Stomach (tissue), 19 donors: ENCODE measurements at places on chromosomes 3 and 15. TPM values are rescaled to one million over a fixed set of nuclear protein-coding genes. Genes with fewer than 3 reads are reported as not detected.

DNA sequence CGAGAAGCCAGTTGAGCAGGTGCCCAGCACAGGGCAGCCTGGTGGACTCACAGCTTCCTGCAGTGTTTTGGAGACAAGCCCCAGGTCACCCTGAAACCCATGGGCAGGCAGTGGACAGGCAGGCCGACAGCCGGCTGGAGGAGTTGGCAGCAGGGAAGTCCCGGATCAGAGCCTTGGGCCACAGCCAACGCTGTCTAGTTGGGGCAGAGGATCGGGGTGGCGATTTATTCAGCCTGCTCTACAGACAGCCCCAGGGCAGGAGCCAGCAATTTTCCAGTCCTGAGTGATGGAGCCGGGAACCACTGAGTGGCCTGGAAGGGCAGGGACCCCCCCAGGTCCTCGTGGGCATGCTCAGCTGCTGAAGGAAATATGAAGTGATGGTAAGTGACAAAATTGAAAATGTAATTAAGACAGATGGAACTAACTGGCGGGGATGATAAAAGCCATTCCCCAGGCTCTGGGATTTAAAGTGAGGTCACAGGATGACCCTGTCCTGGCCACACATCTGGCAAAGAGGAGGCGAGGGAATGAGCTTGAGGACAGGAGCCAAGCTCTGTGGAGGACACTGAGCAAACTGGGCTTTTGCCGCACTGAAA lies 34.4 kb upstream of the TBC1D21 start:
- H3K4me1 ChIP-seq = peaks cover 13% of the 10 kb centered on the region
- H3K4me3 ChIP-seq = no peak overlapping the region
- no peak overlapping the region for H3K27ac ChIP-seq
- DNase-seq = peak; percentile 80
- H3K27me3 ChIP-seq = peaks cover 3% of the 10 kb centered on the region

GRCh38 chr3:124764746-124765145 lies 34.5 kb downstream of the UMPS start:
- no peak overlapping the region for H3K27ac ChIP-seq
- no peak overlapping the region for H3K4me3 ChIP-seq
- H3K4me1 ChIP-seq = peaks cover 6% of the 10 kb centered on the region
- peaks cover 14% of the 10 kb centered on the region for H3K36me3 ChIP-seq
- DNase-seq = no peak
- no peaks in the 10 kb centered on the region for H3K27me3 ChIP-seq

DNA sequence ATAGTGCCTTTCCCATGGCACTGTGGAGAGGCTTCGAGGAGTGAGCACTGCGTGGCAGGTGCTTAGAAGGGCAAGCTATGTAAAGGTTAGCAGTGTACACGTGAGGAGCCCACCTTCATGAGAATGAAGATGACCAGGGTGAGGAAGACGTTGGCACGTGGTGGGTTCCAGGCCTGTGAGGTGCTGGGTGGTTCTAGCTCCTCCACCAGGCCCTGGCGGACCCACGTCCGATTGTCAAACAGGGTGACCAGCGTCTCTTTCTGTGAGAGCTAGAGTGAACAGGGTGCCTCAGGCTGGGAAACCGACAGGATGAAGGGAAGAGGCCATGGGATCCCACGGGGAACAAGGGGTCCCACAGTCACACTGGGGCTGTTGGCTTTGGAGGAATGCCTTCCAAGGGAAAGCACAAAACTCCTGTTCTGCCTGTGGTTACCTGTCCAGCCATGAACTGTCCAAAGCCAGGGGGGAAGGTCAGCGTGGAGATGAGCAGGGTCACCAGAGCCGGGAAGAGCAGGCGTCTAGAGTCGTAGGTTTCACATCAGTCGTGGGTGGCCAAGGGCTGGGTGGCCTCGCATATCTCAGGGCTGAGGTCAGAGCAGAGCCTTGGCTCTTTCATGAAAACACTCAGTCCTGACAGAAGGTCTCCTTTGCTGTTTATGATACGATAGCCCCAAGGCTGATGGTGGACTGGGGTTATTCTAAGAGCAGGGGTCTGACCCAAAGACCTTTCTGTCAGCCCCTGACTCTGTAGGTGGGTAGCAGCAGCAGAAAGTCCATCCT lies 6.0 kb downstream of the CLCN2 start:
- no peak overlapping the region for H3K27ac ChIP-seq
- DNase-seq = no peak
- peaks cover 6% of the 10 kb centered on the region for H3K4me1 ChIP-seq

GRCh38 chr3:197309528-197310361 lies 11.3 kb upstream of the DLG1 start:
- no peaks in the 10 kb centered on the region for H3K27me3 ChIP-seq
- H3K4me1 ChIP-seq = peaks cover 36% of the 10 kb centered on the region
- H3K36me3 ChIP-seq = no peaks in the 10 kb centered on the region
- H3K4me3 ChIP-seq = no peak overlapping the region
- DNase-seq = peak; percentile 25
- no peak overlapping the region for H3K27ac ChIP-seq

- peaks cover 3% of the 10 kb centered on the region for H3K4me1 ChIP-seq
- H3K27ac ChIP-seq = no peak overlapping the region
- peaks cover 85% of the 10 kb centered on the region for H3K36me3 ChIP-seq
- no peak overlapping the region for H3K4me3 ChIP-seq
- H3K27me3 ChIP-seq = no peaks in the 10 kb centered on the region
Measured at GRCh38 chr15:78928616-78929093, 16.2 kb downstream of the CTSH start.

DNA sequence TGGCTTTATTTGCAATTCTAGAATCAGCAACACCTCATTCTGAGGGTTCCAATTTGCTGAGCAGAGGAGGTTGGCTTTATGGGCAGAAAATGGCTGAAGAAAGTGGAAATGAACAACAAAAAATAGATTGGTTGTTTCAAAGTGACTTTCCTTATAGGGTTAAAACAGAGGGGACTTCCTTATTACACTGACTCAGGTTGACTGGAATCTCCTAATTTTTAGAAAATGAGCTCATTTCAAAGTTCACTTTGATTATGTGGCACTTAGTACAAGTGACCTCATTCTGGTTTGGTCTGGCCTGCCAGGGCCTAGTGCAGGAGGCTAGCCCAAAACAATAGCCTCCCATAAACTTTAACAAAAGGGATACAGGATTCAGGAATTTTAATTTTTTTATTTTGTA lies 41.4 kb downstream of the NFKBIZ start:
- H3K27me3 ChIP-seq = no peaks in the 10 kb centered on the region
- no peaks in the 10 kb centered on the region for H3K36me3 ChIP-seq
- H3K4me1 ChIP-seq = no peaks in the 10 kb centered on the region
- peak; percentile 23 for DNase-seq

DNA sequence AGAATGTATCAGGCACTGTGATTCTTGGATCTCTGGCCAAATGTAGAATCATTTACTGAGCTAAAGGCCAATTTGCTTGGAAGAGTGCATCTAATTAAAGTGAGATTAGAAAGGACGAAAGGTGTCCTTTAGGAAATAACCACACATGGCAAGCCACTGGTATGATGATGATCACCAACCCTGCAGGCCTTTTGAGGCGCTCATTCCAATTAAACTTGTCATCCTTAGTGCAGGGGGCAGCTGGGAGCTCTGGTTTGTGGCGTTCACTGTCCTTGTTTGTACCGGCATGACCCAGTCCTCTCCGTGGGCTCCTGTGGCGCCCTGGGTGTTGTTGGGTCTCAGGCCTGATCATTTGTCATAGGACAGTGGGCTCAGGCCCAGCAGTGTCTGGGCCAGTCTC lies 11.0 kb downstream of the LIMD1 start:
- no peak for DNase-seq
- peak overlapping the region; percentile 65 for H3K27ac ChIP-seq
- H3K36me3 ChIP-seq = peaks cover 4% of the 10 kb centered on the region
- H3K4me1 ChIP-seq = peaks cover 47% of the 10 kb centered on the region
- H3K27me3 ChIP-seq = no peaks in the 10 kb centered on the region

DNA sequence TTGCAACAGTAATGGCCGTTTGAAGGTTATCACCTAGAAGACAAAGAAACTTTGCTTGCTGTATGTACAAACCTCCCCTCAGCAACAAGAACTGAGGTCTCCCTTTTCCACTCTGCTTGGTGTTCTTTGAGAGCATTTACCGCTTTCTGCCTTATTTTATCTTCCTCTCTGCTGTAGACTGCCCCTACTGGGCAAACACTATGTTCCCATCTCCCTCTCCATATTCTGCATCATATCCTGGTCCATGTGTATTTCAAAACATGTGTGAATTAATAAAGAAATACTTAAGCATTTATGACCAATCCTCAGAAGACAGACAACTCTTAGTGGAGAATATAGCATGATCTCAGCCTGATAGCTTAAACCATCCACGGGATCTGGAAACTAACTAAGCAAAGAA lies 64.4 kb downstream of the ATP13A5 start:
- no peak overlapping the region for H3K4me3 ChIP-seq
- no peaks in the 10 kb centered on the region for H3K4me1 ChIP-seq
- no peaks in the 10 kb centered on the region for H3K36me3 ChIP-seq
- no peak overlapping the region for H3K27ac ChIP-seq
- H3K27me3 ChIP-seq = no peaks in the 10 kb centered on the region

DNA sequence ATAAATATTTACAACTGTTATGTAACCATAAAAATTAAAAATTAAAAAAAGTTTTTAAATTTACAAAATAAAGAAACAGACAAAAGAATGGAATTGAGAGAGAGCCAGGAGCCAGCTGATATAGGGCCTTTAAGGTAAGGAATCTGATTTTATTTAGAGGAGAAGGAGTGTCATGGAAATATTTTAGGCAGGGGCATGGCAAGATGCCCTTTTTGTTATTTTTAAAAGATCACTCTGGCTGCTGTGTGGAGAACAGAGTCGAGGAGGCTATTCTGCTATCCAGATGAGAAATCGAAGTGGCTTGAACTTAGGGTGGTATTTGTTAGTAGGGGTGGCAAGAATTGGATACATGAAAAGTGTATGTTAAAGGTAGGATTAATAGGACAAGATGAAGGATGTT lies 9.1 kb upstream of the ADAMTS9 start:
- H3K36me3 ChIP-seq = no peaks in the 10 kb centered on the region
- H3K4me1 ChIP-seq = no peaks in the 10 kb centered on the region
- DNase-seq = no peak
- H3K27me3 ChIP-seq = no peaks in the 10 kb centered on the region

DNA sequence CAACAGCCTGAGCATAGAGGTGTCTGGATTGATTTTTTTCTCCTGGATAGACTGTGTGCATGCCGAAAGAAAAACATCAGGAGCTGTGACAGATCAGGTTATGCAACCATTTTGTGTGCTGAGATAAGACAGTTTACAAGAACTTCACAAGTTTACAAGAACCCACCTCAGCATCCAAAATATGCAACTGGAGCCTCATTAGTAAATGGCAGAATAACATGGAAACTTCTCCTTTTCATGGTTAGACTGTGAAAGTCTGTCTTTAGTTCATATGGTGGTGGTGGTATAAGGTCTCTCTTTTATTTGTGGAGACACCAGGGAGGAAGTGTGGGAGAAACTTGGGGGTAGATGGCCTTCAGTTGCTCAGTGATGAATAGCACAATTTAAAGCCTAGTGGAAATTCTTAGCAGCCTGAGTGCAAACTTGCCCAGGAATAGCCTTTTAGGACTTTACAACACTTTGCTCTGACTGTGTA lies 3.7 kb upstream of the ZNF609 start:
- peak overlapping the region; percentile 49 for H3K27ac ChIP-seq
- no peak for DNase-seq
- no peaks in the 10 kb centered on the region for H3K27me3 ChIP-seq
- peaks cover 19% of the 10 kb centered on the region for H3K4me1 ChIP-seq

DNA sequence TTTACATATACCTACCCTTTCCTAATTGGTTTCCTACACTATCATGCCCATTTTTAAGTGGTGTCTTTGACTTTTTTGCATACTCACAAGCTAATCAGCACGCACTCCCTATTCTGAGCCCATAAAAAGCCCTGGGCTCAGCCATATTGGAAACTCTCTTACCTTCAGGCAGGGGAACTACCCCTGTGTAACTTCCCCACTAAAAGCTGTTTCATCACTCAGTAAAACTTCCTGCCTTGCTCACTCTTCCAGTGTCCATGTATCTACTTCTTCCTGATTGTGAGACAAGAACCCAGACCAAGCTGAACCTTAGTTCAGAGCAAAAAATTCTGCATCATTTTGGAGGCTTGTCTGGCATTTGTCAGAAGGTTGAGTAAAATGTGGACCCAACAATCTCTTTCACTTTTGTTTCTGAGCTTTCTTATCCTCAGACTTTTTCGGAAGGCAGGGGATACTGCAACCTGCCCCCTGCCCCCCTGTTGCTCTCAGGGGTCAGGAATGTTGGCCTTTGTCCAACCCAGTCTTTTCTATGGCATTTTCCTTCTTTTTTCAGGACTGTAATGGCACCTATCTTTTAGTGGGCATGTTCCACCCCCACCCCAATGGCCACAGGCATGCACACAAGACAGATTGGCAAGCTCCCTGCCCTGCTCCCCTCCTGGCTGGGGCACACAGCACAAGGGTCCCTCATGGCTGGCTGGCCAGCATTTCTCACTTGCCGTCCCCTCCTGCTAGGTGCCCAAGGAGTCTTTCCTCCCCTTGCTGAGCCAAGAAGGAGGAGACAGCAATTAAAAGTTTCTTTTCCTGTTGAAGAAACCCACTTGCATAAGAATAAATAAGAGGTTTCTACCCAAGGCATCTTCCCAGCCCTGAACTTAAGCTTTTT lies 26.3 kb upstream of the TMEM45A start:
- H3K4me1 ChIP-seq = peaks cover 4% of the 10 kb centered on the region
- H3K27ac ChIP-seq = no peak overlapping the region
- no peaks in the 10 kb centered on the region for H3K27me3 ChIP-seq
- H3K36me3 ChIP-seq = no peaks in the 10 kb centered on the region

- H3K4me1 ChIP-seq = no peaks in the 10 kb centered on the region
- no peaks in the 10 kb centered on the region for H3K27me3 ChIP-seq
- no peak overlapping the region for H3K27ac ChIP-seq
- DNase-seq = no peak
- no peaks in the 10 kb centered on the region for H3K36me3 ChIP-seq
Measured at GRCh38 chr15:60582370-60583036, 103.6 kb upstream of the ICE2 start.

DNA sequence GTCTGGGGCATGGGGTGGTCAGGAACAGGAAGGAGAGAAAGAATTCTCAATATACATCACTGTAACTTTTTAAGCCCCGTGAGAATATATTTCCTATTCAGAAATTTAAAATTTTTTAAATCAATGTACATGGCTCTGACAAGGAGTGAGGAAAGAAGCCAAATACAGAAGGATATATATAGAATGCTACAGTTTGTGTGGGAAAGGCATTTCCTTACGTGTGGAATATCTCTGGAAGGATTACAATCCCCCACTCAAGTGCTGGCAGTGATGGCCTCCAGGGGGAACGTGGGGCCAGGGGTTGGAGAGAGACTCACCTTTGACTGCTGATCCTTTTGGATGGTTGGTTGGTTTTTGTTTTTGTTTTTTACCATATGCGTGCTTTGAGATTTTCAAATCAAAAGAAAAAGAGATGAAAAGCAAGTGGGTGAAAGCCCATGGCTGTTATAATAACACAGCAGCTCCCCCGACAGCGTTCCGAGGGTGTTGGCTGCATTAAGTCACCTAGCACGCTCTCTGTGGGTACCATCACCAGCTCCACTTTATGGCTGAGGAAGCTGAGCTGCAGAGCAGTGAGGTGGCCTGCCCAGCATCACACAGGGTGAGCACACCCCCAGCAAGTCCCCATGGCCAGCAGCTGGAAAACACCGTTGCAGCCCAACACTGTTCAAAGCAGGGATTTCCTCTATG lies 39.9 kb downstream of the TPRA1 start:
- H3K27ac ChIP-seq = no peak overlapping the region
- no peak overlapping the region for H3K4me3 ChIP-seq
- peaks cover 16% of the 10 kb centered on the region for H3K4me1 ChIP-seq
- H3K27me3 ChIP-seq = no peaks in the 10 kb centered on the region
- no peak for DNase-seq

Gene ARNT2
- 6.2 TPM for total RNA-seq

Gene ZNF280D
- total RNA-seq = 81.1 TPM

Gene AMOTL2
- 44.8 TPM for total RNA-seq

Gene JMJD7
- not detected for total RNA-seq

Gene SAXO2
- not detected for total RNA-seq

Gene SOX14
- total RNA-seq = not detected

Gene GABRB3
- total RNA-seq = 14.6 TPM

Gene TEX9
- total RNA-seq = 9.8 TPM

Gene ATP13A3
- total RNA-seq = 332 TPM

Gene GPR149
- 0.18 TPM for total RNA-seq

Gene HHATL
- not detected for total RNA-seq

Gene COX5A
- 50.9 TPM for total RNA-seq
